ENCODE measurements at places on chromosomes 13 and 19.
A peak's percentile ranks its signal among the peaks of the same experiment; 100 is the strongest.

DNA sequence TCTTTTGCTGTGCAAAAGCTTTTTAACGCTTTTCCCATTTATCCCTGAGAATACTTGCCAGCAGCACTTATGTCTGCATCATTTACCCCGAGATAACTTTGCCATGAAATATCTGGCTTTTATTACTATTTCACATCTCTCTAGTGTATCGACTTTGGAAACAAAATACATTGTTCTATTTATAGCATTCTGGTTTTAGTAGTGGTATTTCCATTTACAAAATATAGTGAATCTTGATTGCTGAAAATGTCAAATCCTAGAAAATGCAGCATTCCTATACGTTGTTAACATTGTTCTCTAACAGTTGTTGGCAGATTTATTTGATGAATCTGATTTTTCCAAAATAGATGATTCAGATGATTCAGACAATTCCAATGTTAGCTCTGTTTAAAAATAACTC is 189.3 kb upstream of the SPRY2 start:
- no peak for DNase-seq

GRCh38 chr19:1520203-1520780 is 3.6 kb upstream of the PLK5 start:
- DNase-seq = no peak

DNA sequence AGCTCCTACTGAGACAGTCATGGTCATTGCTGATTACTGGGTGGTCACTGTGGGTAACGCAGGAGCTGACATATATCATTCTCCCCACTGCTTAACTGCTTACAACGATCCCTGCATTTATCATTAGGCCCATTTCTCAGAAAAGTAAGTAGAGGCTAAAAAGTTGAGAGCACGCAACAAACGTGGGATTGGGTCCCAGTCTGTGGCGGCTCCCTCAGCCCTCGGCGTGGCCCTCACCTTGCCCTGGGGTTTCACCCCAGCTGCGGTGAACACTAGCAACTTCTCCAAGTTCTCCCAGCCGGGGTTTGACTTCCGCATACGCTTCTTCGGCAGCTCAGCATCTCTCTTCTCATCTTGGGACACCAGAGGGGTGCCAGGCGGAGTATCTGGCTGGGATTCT is 2.5 kb downstream of the PNKP start:
- no peak for DNase-seq

DNA sequence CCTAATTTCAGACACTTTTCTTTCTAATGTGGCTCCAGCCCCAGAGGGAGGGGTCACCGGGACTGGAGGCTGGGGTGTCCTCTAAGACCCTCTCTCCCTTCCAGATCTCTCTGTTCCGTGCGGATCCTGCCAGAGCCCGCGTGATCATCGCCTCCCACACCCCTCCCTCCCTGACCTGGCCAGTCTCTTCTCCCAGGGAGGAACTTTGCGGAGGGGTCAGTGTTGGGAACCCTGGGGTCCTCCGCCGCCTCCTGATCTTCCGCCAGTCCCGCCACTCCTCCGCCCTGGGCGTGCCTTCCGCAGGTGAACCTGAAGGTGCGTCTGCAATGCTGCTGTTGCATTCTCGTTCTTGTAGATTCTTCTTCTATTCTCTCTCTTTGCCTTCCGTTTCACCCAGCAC is 9.1 kb downstream of the SOX21 start:
- DNase-seq = no peak

- peak; percentile 81 for DNase-seq
These were observed 278 bp upstream of the ZNF274 start for GRCh38 chr19:58182577-58182988.

DNA sequence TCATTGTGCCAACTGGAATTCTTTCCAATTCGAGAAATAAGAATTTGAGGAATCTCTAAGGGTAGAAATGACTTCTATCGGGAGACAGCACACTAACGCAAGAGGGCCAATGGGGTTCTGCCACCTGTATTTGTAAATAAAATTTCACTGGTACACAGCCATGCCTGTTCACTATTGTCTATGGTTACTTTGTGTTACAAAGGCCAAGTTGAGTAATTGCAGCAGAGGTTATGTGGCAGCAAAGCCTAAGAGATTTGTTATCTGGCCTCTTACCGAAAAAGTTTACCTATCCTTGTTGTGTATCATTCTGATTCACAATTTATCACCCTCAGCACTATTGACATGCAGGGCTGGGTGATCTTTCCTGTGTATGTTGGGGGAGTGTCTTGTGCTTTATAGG is 278.0 kb downstream of the KLF5 start:
- DNase-seq = no peak

DNA sequence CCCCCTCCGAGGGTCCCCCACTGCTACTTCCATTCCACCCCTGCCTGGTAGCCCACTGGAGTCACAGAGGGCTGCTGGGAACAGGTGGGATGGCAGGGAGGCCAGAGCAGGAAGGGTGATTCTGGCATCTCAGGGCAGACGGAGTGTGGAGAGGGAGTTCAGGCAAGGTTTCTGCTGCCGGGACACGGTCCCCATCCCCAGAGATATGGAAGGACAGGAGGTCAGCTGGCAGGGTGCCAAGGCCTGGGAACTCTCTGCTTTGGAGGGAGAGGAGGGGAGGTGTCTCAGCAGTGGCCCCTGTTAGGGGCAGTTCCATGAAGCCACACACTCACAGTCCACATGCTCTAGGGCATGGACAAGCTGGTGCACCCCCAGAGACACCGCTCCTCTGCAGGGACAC is 68.1 kb downstream of the CHST8 start:
- DNase-seq = no peak

DNA sequence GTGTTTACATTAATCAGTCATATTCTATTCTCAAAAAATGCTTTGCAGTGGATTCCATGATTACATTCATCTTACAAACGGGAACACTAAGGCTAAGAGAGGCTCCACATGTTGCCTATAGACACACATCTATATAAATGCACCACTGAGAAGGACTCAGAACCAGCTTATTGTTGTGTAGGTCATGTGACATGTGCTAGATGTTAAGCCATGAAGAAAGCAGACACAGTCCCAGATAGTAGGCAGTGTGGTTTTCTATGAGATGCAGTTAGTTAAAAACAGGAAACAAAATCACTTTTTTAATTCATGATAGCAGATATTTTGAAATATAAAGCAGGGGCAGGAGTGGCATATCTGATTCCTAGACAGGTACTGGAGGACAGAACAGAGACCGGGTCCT is 10.7 kb downstream of the SIGLEC6 start:
- no peak for DNase-seq

GRCh38 chr19:3665681-3666544 is 34.4 kb downstream of the PIP5K1C start:
- peak; percentile 63 for DNase-seq

- DNase-seq = no peak
These were observed 271.0 kb downstream of the DNAJC15 start for GRCh38 chr13:43294412-43294811.

DNA sequence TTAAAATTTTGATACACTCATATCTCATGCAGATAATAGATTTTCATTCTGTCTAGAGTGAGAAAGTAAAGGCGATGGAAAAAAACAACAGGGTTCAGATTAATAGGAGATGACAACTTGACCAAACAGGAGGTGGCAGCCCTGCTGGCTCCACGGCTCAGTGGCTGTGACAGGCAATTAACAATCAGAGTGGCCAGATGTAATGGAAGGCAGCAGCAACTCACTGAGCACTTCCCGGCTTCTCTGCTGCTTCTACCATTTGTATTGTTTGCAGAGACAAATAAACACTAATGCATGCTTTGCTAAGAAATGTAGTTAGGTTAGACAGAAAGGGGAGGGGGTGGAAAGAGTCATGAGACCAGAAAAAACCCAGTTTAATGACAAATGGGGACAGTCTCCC is 473.0 kb upstream of the SLC10A2 start:
- DNase-seq = no peak

DNA sequence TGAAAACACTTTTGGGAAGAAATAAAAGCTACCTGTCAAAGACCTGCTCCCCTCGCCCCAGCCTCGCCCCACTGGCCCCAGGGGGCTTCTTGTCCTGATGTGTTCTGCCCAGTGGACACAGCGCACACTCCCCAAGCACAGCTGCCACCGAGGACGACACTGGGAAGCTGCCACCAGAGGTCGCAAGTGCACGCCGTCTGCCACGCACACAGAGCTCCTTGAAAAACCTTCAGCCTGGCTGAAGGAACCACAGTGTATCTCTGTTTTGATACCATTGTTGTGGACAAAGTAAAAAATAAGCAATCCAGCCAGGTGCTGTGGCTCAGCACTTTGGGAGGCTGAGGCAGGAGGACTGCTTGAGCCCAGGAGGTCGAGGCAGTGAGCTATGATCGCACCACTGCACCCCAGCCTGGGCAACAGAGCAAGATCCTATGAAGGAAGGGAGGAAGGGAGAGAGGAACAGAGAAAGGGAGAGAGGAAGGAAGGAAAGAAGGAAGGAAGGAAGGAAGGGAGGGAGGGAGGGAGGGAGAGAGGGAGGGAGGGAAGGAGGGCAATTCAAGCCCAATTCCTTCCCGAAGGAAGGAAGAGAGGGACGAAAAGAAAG is 57.3 kb downstream of the CEBPG start:
- DNase-seq = peak; percentile 50

- no peak for DNase-seq
These were observed 45.0 kb downstream of the MBD3L2B start for GRCh38 chr19:6976197-6976596.

DNA sequence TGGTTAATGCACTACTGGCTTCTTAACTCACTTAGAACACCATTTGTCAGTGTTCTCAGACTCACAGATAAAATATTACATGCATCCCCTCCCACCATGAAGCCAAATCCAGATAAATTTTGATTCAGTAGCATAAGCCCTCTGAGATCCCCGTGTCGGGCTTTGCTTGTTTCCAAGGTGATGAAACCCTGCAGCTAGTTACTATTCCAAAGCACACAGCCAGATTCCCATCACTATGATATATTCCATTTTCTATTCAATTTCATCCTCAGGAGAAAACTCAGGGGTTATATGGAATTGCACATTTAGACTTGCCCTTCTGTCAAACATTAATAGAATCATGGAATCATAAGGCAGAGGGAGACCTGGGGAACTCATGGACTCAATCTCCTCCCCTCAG is 9.4 kb upstream of the FAM124A start:
- no peak for DNase-seq

DNA sequence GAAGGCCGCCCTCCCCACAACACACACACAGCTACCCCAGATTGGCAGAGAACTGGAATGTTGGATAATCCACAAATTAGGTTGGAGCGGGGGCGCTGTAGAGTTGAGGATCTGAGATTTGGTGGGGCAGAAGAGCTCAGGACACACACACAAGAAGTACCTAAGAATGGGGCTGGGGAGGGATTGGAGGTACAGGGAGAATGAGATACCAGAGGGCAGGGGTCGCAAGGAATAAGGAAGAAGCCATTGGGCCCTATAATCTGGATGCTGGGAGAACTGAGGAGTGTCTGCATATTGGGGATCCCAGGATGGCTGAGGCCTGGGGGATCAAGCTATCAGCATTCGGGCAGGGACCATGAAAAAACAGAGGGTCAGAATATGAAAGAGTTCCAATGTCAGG is 11.5 kb downstream of the SYT3 start:
- DNase-seq = no peak

DNA sequence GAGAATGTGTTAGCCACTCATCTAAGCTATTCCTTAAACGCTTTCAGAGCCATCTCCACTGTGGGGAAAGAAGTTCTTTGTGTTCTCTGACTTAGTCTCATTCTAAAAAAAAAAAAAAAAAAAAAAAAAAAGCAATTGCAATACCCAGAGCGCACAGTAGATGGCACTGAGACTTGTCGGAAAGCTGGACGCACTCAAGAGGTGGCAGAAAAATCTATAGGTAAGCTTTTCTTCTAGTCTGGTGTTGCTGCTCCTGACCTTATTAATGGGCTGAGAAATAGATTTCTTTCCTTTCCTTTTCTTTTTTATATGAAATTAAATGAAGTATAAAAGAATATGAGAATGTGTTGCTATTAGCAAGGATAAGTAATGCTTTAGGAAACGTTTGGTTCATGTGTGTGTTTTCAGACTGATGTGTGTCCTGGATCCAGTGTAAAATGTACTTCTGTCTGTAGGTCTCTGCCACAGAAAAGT is 4.7 kb upstream of the GJB2 start:
- DNase-seq = no peak

GRCh38 chr13:51330791-51331190 is 8.7 kb upstream of the SERPINE3 start:
- DNase-seq = no peak

- no peak for DNase-seq
These were observed 5.8 kb upstream of the KMT5C start for GRCh38 chr19:55333870-55334269.

DNA sequence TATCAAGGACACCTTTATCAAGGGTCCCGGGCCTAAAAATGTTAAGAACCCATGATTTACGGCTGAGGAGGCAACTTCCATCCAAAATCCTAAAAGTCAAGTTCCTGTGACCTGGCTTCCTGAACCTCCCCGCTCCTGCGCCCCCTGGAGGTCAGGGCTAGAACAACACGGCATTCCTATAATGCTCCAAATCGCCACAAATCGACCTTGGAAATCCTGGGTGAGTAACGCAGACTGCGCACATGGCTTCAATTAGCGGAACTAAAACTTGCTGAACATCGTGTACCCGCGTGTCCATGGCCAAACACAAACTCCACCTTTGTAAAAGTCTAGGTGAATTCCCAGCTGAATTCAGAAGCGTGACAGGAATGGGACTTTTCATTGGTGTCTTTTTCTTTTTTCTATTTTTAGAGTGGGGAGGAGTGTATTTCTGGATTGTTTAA is 4.3 kb upstream of the C5AR1 start:
- peak; percentile 49 for DNase-seq

DNA sequence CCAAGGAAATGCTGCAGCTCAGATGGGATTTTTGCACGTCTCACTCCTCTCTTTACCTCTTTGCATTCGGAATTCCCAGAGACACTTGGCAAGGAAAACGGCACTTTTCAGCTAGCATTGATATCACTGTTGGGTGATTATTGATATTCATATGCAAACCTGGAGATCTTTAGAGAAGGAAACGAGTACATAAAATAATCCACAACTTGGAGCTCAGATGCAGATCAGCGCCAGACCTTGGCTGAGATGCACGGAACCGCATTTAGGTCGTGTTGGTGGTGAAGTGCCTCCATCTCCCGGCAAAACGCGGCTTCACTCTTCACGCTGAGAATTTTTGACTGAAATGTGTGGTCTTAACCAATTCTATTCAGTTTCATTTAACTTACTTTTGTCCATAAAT is 77.2 kb upstream of the ARHGEF7 start:
- no peak for DNase-seq

- DNase-seq = no peak
These were observed 96.3 kb downstream of the GPR12 start for GRCh38 chr13:26664286-26664685.

GRCh38 chr13:75831389-75831788 is 195.3 kb downstream of the LMO7 start:
- DNase-seq = no peak

Data from T follicular helper cell (primary cell).